ENCODE measurements at places on chromosomes 5 and 9.

DNA sequence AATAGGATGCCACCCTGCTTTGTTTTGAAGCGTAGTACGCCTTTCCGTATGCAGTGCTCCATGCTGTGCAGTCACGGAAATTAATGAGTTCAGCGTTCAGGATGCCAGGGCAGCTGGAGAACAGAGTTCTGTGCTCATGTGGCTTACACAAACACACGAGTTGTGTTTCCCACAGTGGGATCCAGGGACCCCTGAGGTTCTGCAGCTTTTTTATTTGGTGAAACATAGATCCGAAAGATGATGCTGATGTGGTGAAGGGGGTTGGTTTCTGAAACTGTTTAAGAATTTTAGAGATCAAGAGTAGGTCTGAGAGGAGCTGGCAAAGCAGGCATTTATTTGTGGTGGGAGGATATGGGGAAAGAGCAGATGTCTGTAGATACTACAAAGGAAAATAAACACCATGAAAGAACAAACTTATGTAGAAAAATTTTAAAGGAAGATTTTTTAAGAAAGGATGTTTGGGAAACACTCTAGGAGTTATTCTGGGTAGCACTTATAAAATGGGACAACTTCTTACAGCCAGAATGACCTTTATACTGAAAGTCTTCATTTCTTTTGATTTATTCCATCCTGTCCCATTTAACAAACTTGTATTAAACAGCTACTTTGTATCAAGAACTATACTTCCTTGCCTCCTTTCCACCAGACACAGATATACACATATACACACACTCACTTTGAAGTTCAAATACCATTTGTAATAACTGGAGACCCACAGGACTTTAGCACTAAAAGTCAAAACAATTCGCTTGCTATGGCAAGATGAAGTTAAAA is 52.7 kb downstream of the ITGA1 start:
- no peak for DNase-seq

GRCh38 chr5:148186248-148187003 is 16.4 kb upstream of the SPINK6 start:
- no peak for DNase-seq

DNA sequence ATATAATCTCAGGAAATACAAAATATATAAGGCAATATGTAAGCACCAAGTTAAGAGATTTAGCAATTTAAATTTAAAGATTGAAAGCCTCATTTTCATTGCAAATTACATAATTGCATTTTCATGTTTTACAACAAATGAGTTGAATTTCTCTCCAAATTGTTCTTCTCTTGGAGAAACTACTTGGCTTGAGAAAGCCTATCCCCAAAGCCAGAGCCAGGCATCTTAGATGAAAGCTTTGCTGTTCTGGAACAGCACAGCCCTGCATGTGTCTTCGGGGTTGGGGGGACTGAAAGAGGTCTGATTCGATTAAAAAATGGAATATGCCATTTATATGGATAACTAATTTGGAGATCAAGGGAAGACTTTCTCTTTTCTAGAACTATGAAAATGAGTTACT is 212.0 kb downstream of the PARP8 start:
- DNase-seq, result no peak

DNA sequence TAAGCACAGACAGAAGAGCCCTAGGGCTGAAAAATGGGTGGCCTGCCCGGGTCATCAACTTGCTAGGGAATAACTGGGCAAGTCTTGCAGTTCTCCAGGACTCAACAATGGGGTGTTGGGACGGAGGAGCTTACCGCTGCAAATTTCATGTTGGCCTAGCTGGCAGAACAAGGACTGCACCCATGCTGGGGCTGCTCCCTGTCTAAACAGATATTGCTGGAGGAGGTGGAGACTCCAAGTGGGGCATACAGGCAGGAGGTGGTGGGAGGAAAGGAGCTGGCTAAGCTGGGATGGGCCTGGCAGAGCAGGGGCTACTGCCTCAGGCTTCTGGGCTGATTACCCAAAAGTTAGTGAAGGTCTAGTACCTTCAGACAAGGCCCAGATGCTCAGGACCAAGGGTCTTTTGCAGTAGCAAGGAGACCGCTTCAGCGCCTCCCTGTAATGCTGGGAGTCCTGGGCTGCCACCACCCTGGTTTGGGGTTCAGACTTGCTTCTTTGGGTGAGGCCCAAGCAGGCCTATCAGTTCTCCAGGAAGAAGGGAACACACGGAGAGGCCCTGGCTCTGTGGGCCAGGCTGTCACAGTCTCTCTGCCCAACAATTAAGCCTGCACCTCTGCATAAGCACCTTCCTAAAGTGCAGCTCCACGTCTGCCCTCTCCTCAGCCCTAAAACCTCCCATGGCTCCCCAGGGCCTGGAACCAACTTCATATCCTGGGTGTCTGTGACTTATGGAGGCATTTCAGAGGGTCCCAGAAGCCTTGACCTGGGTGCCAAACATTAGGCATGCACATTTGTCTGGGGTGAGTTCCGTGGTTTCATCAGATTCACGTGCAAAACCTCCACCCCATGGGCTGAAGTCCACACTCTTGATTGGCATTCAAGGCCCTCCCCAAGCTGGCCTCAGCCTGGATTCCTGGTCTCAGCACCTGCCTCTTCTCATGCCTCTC is 24.2 kb upstream of the KIF12 start:
- no peak for DNase-seq

DNA sequence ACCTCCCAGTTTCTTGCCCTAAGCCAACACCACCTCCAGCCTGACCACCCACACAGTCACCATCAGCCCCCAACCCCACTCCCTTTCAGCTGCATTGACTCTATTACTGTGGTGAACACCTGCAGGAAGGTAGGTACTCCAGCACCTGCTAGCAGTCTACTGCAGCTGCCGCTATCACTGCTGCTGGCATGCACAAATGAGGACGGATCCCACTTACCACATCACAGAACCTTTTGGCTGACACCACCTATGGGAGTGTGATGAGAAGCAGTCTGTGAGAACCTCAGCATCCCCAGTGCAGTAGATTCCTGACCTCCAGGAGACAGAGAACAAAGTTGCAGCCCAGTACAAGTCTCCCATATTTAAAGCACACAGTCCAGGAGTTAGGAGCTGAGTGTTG is 71.9 kb downstream of the ANXA1 start:
- no peak for DNase-seq

DNA sequence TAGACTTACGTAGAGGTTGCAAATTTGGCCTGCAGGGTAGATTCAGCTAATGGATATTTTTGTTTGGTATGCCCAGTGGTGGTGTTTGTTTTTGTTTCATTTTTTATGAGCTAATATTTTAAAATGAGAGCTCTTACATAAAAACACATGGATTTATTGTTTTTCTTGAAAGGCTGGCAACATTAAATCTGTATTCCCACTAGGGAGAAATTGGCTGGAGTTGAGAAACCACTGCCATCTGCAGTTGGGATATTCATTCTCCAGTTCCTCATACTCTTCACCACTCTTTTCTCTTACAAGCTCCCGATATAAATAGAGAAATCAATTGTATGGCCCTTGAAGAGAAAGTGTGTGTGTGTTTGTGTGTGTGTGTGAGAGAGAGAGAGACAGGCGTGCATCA is 143.3 kb downstream of the ALDH1A1 start:
- DNase-seq, result no peak

DNA sequence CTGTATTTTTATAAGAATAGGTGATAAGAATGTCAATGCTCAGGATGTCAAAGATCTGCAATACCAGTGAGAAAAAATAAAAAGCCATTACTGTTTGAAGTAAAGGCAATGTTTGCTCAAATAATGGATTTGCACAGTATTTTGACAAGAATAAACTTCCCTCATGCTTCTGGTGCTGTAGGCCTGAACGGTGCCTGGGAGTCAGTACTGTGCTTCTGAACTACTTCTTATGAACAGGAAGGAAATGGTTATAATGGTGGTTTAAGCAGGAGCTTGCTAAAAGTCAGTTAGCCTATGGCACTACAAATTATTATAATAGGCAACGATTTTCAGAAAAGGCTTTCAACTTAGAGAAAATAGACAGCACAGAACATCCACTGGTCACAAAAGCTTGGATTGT is 548.3 kb upstream of the CDH18 start:
- no peak for DNase-seq

- DNase-seq, result no peak
Observed at GRCh38 chr9:129278391-129279237, 100.6 kb upstream of the IER5L start.

- no peak for DNase-seq
Observed at GRCh38 chr9:134219646-134220060, 55.3 kb upstream of the RNU6ATAC start.

- peak; percentile 26 for DNase-seq
Observed at GRCh38 chr5:14143841-14144585, 871 bp downstream of the TRIO start.

DNA sequence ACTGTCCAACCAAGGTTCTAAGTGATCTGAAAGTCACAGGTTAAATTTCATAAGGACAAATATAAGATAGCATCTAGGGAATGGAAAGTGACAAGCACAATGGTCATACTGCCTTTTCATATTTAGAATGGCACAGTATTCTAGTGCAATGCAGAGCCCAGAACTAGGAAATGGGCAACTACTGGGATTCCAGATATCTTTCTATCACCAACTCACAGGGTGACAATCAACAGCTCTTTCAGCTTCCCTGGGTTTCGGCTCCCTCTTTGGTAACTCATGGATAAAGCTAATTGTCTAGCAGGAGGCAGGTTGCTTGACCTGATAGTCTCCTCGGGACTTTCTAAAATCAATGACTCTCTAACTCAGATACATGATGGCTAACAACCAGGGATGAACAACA is 60.4 kb downstream of the NR3C1 start:
- DNase-seq, result no peak

GRCh38 chr9:114178756-114179450 is 23.6 kb downstream of the COL27A1 start:
- DNase-seq, result no peak

DNA sequence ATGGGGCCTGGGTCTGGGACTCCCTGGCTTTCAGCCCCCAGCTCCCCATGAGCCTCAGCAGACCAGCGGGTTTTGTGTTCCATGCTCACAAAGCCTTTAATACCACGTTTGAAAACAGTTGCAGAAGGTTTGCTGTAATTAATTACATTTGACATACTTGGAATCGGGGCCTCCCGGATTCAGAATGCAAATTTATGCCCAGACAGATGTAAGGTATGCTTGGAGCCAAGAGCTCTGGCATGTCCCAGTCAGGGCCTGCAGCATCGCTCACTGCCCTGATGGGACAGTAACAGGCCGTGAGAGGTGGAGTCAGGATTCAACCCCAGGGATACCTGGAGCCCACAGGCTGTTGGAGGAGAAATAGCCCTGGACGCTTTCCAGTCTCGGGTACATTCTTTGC is 12.2 kb downstream of the ZNF618 start:
- no peak for DNase-seq

DNA sequence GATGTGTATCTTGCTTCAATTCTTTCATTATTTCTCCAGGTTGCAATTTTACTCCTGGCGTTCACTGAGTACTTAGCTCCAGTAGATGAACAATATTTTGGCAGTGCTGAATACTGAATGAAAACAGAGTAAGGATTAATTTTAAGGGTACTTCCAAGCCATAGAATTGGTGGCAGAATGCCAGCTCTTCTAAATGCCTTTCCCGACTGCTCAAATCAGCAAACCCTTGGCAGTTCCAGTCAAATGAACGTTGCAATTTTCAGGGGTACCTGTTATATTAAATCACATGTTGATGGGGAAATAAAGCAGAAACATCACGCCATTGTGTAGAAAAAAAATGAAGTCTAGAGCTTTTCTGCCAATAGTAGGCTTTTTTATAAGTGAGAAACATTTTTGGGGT is 282.4 kb upstream of the RPS23 start:
- no peak for DNase-seq

DNA sequence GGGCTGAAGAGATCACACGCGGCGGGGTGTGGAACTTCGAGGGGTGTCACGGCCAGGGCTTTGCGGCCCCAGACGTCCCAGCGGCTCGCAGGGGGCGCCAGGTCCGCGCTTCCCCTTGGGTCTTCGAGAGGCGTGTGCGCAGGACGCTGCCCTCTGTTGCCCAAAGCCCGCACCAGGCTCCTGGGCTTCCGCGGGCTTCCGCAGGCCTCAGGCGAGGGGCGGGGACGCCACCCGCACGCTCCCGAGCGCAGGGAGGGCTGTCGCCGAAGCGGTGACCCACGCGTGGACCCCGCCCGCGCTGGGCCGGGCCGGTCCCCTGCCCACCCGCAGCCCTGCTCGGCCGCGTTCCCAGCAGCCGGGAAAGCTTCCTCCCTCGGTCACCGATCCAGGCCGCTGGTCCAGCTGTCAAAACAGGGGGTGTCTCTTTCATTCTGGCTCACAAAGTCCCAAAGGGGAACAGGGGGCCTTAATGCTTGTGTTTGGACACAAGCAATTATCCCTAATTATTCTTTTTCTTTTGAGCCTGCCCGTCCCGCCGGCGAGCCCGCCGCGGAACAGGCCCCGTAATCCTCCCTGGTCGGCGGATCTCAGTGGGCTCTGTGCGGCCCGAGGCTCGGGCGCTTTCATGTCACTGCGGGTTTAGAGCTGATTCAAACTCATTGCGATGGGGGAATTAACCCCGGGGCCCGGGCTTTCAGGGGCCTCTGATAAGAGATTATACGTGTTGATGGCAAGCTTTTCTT is 60.6 kb downstream of the TMEM174 start:
- no peak for DNase-seq

DNA sequence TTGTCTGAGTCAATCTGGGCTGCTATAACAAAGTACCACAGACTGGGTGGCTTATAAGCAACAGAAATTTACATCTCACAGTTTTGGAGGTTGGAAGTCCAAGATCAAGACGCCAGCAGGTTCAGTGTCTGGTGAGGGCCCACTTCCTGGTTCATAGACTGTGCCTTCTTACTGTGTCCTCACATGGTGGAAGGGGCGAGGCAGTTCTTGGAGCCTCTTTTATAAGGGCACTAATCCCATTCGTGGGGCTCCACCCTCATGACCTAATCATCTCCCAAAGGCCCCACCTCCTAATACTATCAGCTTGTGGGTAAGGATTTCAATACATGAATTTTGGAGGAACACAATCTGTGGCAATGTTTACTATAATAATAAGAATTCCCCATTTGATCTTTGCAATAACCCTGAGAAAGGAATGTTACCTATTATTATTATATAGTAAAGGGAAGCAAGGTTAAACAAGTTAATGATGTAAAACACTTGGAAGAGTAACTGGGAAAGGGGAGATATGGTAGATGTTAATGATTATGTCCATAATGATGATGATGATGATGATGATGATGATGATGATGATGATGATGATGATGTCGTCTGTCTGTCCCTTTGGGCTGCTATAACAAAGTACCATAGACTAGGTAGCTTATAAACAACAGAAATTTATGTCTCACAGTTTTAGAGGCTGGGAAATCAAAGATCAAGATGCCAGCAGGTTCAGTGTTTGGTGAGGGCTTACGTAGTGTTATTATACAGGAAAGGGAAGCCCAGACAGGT is 40.8 kb downstream of the WHRN start:
- DNase-seq, result no peak

GRCh38 chr9:113659039-113659438 is 195.5 kb downstream of the RGS3 start:
- DNase-seq, result no peak
